ENCODE measurements at places on chromosomes 6 and 20.

GRCh38 chr6:42514745-42515144 is 49.1 kb upstream of the UBR2 start:
- DNase-seq = no peak

DNA sequence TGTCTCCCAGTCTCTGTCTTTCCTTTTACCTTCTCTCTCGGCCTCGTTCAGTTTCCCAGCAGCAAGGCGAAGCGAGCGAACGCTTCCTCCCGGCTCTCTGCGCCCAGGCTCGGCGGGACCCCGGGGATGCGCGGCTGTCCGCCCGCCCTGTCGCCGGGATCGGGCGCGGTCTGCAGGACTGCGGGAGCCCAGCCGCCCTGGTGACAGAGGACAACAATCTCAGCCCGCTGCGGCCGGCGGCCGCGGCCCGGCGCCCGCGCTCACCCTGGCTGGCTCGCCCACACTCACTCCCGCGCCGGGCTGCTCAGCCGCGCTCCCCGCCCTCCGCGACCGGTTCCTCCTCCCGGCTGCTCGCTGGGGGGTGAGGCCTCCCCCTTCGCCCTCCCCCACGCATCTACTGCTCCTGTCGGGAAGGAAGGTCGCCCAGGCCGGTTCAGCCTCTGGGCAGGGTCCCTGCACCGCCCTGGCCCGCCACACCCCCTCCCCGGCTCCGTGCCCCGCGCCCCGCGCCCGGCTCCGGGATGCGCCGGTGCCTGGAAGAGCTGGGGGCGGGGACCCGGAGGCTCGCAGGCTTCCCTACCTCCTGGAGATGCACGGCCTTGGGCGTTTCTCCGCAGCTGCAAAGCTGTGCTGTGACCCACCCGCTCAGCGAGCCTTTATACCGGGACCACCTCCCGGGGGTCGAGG is 410 bp downstream of the SYNE1 start:
- DNase-seq = no peak

GRCh38 chr6:5813625-5814027 is 193.1 kb downstream of the NRN1 start:
- no peak for DNase-seq

GRCh38 chr20:16005021-16005914 is 568.0 kb downstream of the KIF16B start:
- no peak for DNase-seq

GRCh38 chr6:4402477-4402976 is 267.2 kb upstream of the ECI2 start:
- no peak for DNase-seq

DNA sequence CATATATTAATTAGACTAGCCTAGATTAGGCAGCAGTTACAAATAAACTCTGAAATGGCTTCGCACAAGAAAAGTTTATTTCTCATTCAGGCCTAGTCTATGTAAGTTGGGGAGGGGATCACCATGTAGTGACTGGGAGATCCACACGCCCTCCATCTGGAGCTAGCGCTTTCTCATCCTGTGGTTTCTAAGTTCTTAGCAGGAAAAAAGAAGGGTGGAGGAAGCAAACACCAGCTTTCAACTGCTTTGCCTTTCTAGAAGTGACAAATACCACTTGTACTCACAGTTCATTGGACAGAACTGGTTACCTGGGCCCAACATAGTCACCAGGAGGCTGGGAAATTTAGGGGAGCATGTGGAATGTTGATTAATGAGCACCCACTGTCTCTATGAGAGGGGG is 46.6 kb downstream of the NDUFAF5 start:
- no peak for DNase-seq

GRCh38 chr6:90386399-90387382 is 90.0 kb upstream of the BACH2 start:
- DNase-seq = no peak

DNA sequence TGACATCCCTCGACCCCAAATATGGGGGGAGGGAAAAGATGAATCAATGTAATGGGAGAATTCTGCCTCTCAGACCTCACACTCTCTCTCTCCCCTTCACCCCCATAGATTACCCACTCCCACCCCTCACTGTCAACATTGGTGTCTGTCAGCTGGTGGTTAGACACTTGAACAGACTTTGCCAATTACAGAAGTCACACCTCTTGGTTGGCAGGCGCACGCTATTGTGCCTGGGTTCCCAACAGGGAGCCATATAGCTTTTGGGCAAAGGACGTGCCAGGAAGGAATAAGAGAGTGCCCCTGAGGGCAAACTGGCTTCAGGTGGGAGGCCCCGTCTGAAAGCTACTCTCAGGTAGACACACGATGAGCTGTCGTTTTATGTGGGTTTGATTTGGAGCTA is 54.1 kb upstream of the FYN start:
- DNase-seq = no peak

DNA sequence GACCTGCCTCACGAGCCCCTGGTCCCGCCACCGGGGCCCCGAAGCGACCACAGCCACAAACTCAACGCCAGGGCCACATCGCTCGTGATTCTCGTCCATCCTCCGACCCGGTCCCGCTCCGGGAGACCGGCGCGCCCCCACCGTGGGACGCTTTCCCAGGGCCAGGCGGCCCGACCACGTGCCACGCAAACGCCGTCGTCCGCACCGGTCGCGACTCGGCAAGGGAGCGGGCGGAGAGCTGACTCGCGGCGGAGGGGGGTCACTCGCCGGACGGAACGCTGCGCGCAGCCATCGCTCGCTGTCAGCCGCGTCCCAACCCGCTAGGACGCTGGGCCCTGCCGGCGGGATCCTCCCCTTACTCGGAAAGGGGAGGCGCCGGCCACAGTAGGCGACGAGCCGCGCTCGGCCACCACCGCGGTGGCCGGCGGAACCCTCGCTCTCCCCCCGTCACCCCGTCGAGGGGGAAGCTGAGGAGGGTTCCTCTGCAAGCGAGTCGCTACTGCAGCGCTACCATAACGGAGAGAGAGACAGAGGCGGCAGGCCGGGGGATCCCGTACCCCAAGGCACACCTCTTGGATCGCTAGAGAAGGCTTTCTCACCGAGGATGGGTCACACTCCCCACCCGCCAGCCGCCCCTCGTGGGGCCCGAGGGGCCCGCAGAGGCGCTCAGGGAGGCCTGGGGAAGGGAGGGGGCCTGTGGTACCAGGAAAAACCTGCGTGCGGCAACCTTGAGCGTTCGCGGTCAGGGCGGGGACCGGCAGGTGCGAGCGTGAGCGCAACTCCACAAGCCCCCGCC is 511.8 kb upstream of the ZNF337 start:
- DNase-seq = peak; percentile 49

GRCh38 chr20:43680981-43681380 is 14.1 kb downstream of the MYBL2 start:
- no peak for DNase-seq

DNA sequence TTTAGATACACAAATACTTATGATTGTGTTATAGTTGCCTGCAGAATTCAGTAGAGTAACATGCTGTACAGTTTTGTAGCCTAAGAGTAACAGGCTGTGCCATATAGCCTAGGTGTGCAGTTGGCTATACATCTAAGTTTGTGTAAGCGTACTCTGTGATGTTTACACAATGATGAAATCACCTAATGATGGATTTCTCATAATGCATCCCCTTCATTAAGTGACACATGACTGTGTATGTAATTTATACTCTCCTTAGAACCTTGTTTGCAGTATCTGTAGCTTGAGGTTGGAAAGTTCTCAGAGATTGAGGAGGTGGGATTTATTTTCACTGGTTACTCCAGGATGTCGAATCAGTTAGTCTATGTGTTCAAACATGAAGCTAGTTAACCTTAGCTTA is 67.0 kb upstream of the TMEM30A start:
- no peak for DNase-seq

DNA sequence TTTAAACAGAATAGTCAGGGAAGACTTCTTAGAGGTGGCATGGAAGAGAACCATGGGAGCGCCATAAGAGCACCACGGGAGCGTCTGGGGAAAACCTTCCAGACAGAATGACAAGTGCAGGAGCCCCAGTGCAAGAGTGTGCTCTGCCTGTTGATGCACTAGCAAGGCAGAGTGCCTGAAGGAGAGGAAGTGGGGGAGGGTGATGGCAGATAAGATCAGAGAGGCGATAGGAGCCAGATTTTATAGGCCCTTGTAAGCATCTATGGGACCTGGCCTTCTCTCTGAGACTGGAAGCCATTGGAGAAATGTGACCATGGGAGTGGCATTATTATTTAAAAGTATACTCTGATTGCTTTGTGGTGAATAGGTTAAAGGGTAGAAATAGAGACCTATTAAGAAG is 13.1 kb downstream of the FUCA2 start:
- no peak for DNase-seq

DNA sequence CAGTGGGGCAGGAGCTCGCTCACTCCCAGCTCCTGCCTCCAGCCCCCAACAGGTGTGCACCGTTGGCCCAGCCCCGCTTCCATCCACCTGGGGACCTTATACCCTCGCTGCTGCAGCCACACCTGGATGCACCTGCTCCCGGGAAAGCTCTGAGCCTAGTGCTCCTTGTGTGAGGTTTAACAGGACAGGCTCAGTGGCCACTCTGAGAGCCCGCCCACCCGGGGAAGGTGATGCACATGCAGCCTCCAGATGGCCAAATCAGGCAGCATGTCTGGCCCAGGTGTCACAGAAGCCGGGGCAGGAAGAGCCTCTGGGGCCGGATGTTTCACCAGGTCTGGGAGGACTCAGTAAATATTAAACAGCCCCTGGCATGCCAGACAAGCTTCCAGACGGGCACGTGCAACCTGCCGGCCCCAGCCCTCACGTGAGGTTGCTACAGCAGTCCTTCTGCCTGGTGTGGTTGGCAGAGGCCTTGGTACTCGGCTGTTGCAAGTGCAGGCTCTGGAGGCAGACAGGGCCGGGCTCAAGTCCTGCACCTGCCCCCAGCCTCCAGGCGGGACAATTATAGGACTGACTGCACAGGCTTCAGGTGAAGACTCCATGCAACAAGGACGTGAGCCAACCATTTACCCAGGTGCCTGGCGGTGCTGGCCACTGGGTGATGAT is 66.9 kb downstream of the RIPOR3 start:
- no peak for DNase-seq

GRCh38 chr6:161128680-161129196 is 137.2 kb downstream of the MAP3K4 start:
- peak; percentile 70 for DNase-seq
